ENCODE measurements at places on chromosomes 5 and 9.

DNA sequence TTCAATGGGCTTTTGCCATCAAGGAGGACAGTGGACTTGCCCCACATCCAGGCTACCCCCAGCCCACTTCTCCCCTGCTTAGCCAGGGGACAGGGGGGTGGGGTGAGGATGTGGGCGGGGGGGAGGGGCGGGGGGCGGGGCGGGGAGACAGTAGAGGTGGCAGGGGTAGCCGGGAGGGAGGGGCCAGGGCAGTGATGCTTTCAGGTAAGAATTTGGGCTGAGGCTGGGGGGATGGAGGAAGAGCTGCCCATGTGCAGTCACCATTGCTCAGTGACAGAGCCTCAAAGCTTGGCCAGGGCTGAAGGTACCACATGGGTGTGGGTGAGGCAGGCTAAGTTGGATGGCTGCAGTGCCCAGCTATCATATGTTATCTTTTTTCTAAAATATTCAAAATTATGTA lies 40.7 kb upstream of the HNRNPA0 start:
- no peaks in the 10 kb centered on the region for H3K27me3 ChIP-seq
- H3K4me3 ChIP-seq: no peak overlapping the region

- H3K27ac ChIP-seq: no peak overlapping the region
- no peak overlapping the region for H3K4me3 ChIP-seq
- H3K36me3 ChIP-seq: no peaks in the 10 kb centered on the region
- no peak for DNase-seq
- no peaks in the 10 kb centered on the region for H3K27me3 ChIP-seq
Measured at GRCh38 chr5:89703817-89704216, 705.7 kb downstream of the CETN3 start.

DNA sequence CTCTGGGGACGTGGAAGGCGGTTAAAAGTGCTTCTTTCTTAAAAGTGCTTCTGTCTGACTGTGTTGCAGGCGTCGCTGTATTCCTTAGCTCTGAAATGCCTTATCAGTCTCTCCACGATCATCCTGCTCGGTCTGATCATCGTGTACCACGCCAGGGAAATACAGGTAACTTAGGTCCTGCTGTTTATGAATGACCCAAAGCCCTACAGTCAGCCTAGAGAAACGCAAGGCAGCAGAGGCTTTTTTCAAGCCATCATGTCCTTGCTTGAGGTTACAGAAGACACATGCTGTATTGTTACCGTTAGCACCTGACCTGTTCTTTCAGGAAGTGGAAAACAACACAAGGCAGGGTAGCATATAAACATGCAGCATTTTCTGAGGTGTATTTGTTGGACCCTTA lies 2.0 kb downstream of the KCNN2 start:
- peak overlapping the region; percentile 73 for H3K4me3 ChIP-seq
- H3K36me3 ChIP-seq: no peaks in the 10 kb centered on the region
- H3K27me3 ChIP-seq: peaks cover 56% of the 10 kb centered on the region
- no peak for DNase-seq

DNA sequence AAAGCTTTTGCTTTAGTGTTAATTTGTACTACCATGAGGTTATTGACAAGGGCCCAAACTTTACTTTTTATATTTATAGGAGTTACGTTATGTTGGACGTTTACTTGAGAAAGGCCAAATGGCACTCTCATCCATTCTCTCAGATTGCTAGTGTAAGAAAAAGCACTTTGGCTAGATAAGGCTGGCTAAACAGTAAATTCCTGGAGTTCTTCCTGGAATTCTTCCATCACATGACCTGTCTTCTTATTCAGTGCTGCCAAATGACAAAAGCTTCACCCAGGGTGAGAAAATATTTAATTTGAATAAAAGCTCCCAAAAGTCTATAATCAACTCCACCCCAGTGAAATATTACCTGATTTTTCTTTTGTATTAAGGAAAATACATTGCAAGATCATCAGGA lies 1568.9 kb upstream of the ACO1 start:
- H3K4me3 ChIP-seq: no peak overlapping the region
- H3K36me3 ChIP-seq: no peaks in the 10 kb centered on the region
- peak; percentile 19 for DNase-seq
- no peaks in the 10 kb centered on the region for H3K27me3 ChIP-seq
- H3K4me1 ChIP-seq: no peaks in the 10 kb centered on the region

- no peaks in the 10 kb centered on the region for H3K27me3 ChIP-seq
- peak; percentile 73 for DNase-seq
- H3K36me3 ChIP-seq: no peaks in the 10 kb centered on the region
- peaks cover 64% of the 10 kb centered on the region for H3K4me1 ChIP-seq
Measured at GRCh38 chr5:142817949-142818431, 47.8 kb downstream of the ARHGAP26 start.

GRCh38 chr5:608429-609370 lies 3.4 kb upstream of the CEP72 start:
- no peak overlapping the region for H3K4me3 ChIP-seq
- no peaks in the 10 kb centered on the region for H3K36me3 ChIP-seq
- DNase-seq: peak; percentile 14
- H3K27ac ChIP-seq: no peak overlapping the region
- no peaks in the 10 kb centered on the region for H3K27me3 ChIP-seq

- peak; percentile 91 for DNase-seq
- H3K27ac ChIP-seq: peak within 1 kb of the TSS; percentile 97
- peak within 1 kb of the TSS; percentile 99 for H3K4me3 ChIP-seq
- H3K27me3 ChIP-seq: no peaks in the 10 kb centered on the region
Measured at GRCh38 chr9:5628530-5629311, at the start of gene RIC1. RIC1 (plus strand) TSS chr9:5629107; CDS start chr9:5629310, 203 bp downstream.

DNA sequence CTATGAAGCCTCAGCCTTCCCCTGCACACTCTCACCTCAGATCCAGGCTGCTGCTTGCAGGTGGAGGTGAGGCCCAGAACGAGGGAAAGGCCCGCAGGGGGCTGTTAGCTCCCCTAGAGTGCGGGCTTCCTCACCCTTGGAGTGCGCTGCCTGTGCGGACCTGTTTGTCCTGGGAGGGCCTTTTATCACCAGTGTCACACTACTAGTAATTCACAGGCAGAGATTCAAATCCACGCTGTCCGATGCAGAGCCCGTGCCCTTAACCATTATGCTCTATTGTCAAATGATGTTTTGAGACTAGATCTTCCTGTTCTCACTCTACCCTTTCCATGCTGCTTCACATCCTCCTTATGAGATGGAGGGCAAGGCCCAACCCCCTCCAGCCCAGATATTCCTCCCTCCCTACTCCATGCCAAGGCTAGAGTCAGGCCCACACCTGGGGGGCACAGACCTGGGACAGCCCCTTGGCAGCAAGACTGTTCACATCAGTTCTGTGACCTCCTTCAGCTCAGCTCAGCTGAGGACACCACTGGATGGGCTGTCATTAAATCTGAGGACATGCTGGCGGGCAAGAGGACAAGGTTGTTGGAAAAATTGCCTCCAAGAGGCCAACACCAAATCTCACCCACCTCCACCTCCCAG lies 112.8 kb upstream of the SPOCK1 start:
- H3K27me3 ChIP-seq: no peaks in the 10 kb centered on the region
- no peak for DNase-seq
- H3K4me1 ChIP-seq: no peaks in the 10 kb centered on the region
- H3K36me3 ChIP-seq: no peaks in the 10 kb centered on the region

DNA sequence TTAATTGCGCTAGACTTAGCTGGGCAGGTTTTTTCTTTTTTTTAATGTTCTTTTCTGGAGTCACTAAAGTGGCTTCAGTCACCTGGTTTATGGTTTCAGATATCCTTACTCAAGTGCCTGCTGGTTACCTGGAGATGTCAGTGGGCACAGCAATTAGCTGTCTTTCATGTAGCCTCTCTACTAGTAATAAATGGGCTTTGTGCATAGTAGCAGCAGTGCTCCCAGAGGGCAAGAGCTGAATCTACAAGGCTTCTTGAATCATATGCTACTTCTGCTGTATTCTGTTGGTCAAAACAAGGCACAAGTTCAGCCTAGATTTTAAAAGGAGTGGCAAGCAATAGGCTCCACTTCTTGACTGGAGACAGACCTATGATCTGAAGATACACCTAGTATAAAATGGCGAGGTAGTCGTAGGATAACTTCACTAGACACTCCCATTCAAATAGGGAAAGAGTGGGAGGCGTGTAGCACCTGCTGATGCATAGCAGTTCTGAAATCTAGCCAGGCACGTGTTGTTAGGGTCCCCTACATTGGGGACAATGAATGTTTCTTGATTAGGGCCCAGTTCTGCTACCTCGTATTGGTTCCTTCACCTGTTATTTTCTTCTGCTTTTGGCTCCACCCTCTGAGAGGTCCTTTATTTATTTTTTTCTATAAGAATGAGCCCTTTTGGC lies 7.0 kb downstream of the SCAMP1 start:
- no peak overlapping the region for H3K27ac ChIP-seq
- H3K27me3 ChIP-seq: no peaks in the 10 kb centered on the region
- H3K4me3 ChIP-seq: no peak overlapping the region

DNA sequence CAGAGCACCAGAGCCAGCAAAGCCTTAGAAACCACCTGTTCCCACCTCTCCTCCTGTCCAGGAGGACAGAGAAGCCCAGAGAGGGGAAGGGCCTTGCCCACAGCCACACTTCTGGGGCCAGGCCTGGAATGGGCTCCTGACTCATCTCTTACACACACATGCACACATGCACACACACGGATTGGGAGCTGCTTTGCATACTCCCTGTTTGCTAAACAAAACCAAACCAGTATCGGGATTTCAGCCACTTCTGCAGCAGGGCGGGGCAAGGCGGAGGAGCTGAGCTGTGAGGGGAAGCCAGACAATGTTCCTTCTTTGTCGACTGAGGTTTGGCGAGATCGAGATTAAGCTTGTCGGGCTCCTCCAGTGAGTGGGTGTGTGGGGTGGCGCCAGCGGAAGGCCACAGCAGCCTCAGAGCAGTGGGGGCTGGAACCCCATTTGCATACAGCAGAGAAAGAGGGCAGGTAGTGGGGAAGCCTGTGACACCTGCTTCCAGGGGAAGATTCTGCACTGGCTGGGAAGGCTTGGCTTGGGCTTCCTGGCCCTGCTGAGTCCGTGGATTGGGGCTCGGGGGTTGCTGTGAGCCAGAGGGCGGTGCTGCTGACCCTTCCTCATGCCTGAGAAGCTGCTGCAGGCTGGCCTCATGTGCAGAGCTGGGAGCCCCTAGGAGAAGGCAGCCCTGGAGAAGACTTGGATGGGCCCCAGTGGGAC lies 16.1 kb downstream of the GFI1B start:
- no peaks in the 10 kb centered on the region for H3K4me1 ChIP-seq
- H3K27me3 ChIP-seq: peaks cover 78% of the 10 kb centered on the region
- H3K4me3 ChIP-seq: no peak overlapping the region
- no peak overlapping the region for H3K27ac ChIP-seq

GRCh38 chr9:125679597-125680189 lies 27.3 kb downstream of the MAPKAP1 start:
- H3K36me3 ChIP-seq: no peaks in the 10 kb centered on the region
- H3K27me3 ChIP-seq: no peaks in the 10 kb centered on the region
- H3K27ac ChIP-seq: no peak overlapping the region
- H3K4me1 ChIP-seq: peaks cover 9% of the 10 kb centered on the region

DNA sequence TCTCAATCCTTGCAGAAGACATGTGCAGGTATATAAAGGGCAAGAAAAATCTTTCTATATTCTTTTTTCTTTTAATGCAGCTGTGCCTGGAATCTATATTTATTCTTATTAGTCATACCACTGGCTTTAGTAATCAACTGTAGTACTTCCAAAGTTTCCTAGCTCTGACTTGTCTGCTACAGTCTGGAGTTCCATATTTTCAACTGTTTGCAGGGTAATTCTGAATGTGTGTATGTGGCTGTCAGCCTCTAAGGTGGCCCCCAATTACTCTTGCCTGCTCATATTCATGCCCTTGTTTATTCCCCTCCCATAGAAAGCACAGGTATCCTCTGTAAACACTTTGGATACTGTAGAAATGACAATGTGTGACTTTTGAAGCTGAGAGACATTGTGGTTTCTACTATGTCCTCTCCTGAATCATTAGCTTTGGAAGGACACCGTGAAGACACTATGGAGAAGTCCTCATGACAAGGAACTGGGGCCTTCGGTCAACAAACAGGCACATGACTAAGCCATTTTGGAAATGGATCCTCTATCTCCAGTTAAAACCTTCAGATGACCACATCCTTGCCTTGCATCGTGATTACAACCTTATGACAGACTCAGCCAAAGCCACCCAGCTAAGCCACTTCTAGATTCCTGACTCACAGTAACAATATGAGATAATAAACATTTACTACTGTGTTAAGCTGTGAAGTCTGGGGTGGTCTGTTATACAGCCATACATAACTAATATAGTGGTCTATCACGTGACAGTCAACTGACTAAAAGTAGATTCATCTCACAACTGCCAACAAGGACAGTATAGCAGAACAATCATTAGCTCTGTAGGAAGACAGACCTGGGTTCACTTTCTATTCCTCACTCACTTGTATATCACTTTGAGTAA lies 49.5 kb upstream of the SUSD1 start:
- no peak for DNase-seq
- no peak overlapping the region for H3K4me3 ChIP-seq
- peaks cover 93% of the 10 kb centered on the region for H3K36me3 ChIP-seq
- H3K27ac ChIP-seq: no peak overlapping the region

DNA sequence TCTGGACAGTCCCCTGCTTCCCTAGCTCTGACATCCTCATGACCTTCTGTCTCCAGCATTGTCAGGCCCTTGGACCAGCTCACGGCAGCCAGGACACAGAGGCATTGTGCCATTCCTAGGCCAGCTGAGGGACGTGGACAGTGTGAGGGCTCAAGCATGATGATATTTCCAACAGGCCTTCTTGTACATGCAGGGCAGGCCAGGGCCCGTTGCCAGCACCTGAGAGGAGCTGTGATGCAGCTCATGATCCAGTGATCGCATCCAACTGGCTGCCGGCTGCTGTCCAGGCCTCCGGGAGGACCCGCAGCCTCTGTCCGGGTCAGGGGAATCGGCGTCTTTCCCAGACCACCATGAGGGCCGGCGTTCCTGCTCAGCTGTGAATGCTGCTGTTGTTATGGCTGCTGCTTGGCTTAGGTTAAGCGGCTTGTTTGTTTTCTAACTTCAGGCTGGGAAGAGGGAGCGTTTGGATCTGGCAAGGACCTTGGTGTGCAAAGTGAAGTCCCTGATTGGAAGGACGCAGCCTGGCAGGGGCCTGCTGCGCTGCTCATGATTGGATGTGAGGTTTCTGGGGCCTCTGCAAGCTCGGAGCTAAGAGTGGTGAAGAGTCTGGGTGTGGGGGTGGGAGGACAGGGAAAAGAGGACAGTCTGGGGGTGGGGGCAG lies 53.8 kb downstream of the PDZD2 start:
- H3K27ac ChIP-seq: no peak overlapping the region
- no peaks in the 10 kb centered on the region for H3K27me3 ChIP-seq
- no peak for DNase-seq
- no peak overlapping the region for H3K4me3 ChIP-seq
- no peaks in the 10 kb centered on the region for H3K36me3 ChIP-seq
- H3K4me1 ChIP-seq: no peaks in the 10 kb centered on the region

All from stomach (tissue), 19 donors.